Activated naive CD8-positive, alpha-beta T cell treated with anti-CD3 and anti-CD28 coated beads for 36 hours (primary cell): ENCODE measurements at places on chromosomes 13 and 19. TPM values are rescaled to one million over a fixed set of nuclear protein-coding genes. Genes with fewer than 3 reads are reported as not detected.
A peak's percentile ranks its signal among the peaks of the same experiment; 100 is the strongest.

- H3K27me3 ChIP-seq, result no peaks in the 10 kb centered on the region
- H3K27ac ChIP-seq, result peak overlapping the region; percentile 67
- H3K4me3 ChIP-seq, result no peak overlapping the region
- peaks cover 44% of the 10 kb centered on the region for H3K4me1 ChIP-seq
These were observed 27.1 kb upstream of the C1QTNF9 start for GRCh38 chr13:24282256-24282655.

DNA sequence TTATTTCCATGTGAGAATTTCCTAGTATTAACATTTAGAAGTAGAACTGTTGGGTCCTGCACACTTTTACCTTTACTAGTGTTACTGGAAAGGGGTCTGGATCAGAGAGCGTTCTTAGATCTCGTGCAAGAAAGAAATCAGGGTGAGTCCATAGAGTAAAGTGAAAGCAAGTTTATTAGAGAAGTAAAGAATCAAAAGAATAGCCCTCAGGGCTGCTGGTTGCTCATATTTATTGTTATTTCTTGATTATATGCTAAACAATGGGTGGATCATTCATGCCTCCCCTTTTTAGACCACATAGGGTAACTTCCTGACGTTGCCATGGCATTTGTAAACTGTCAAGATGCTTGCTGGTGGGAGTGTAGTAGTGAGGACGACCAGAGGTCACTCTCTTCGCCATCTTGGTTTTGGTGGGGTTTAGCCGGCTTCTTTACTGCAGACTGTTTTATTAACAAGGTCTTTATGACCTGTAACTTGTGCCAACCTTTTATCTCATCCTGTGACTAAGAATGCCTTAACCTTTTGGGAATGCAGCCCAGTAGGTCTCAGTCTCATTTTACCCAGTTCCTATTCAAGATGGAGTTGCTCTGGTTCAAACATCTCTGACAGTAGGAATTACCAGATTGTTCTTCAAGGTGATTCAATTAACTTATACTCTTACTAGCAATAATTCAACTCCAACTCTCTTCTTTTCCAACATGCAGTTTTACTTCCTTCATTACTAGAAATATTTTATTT, 27.4 kb downstream of the NDFIP2 start:
- H3K4me3 ChIP-seq, result no peak overlapping the region
- peaks cover 12% of the 10 kb centered on the region for H3K36me3 ChIP-seq
- H3K4me1 ChIP-seq, result peaks cover 26% of the 10 kb centered on the region
- no peak for DNase-seq
- H3K27me3 ChIP-seq, result no peaks in the 10 kb centered on the region

- DNase-seq, result no peak
- no peak overlapping the region for H3K4me3 ChIP-seq
- no peaks in the 10 kb centered on the region for H3K36me3 ChIP-seq
- H3K27ac ChIP-seq, result no peak overlapping the region
These were observed 439.4 kb downstream of the ZNF536 start for GRCh38 chr19:30811397-30812098.

DNA sequence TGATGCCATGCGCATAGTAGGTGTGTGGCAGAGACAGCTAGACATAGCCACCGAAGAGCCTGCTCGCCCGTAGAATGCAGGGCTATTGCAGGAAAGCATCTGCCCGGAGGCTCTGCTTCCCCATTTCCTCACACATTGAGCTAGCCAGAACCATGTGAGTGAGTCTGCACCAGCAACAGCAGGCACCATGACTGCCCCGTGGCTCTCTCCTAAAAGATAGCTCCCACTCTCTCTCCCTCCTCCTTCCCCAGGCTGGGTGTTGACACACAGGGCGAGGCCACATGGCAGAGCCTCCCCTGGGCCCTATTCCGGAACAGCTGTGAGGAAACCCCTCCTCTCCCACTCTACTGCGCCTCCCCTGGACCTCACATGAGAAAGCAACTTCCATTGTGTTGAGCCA, 52.3 kb upstream of the ATP12A start:
- peaks cover 38% of the 10 kb centered on the region for H3K4me1 ChIP-seq
- peaks cover 4% of the 10 kb centered on the region for H3K36me3 ChIP-seq
- DNase-seq, result no peak
- H3K4me3 ChIP-seq, result no peak overlapping the region
- no peaks in the 10 kb centered on the region for H3K27me3 ChIP-seq

- no peak for DNase-seq
- H3K4me1 ChIP-seq, result peaks cover 51% of the 10 kb centered on the region
- H3K36me3 ChIP-seq, result peaks cover 61% of the 10 kb centered on the region
- no peaks in the 10 kb centered on the region for H3K27me3 ChIP-seq
These were observed 2.6 kb downstream of the P2RY11 start for GRCh38 chr19:10113964-10114650.

DNA sequence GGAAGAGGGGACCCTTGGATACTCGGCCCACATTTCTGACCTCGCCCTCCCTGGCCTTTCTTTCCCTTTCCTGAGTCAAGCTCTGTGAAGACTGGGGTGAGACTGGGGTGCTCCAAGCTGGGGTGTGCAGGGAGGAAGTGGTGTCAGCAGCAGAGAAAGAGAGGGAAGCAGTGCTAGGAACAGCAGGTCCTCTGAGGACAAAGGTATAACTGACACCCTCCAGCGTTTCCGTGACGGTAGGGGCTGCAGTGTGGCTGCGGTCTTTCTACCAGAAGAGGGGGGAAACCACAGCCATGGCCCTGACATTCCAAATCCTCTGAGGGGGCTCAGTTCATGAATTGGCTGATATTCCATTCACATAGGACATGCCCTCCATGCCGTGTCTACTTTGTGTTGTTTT, 1.1 kb downstream of the KIR3DL2 start:
- no peak for DNase-seq
- peaks cover 10% of the 10 kb centered on the region for H3K27me3 ChIP-seq
- no peaks in the 10 kb centered on the region for H3K36me3 ChIP-seq
- no peak overlapping the region for H3K4me3 ChIP-seq
- H3K4me1 ChIP-seq, result no peaks in the 10 kb centered on the region
- no peak overlapping the region for H3K27ac ChIP-seq

GRCh38 chr19:18895824-18896341, at the start of gene CERS1:
Gene CERS1, minus strand, starts transcription at chr19:18896158. Its CDS starts 86 bp downstream, at chr19:18896072.
- H3K4me1 ChIP-seq, result no peaks in the 10 kb centered on the region
- peaks cover 2% of the 10 kb centered on the region for H3K36me3 ChIP-seq
- no peak within 1 kb of the TSS for H3K27ac ChIP-seq
- DNase-seq, result peak; percentile 40
- peak within 1 kb of the TSS; percentile 65 for H3K4me3 ChIP-seq

DNA sequence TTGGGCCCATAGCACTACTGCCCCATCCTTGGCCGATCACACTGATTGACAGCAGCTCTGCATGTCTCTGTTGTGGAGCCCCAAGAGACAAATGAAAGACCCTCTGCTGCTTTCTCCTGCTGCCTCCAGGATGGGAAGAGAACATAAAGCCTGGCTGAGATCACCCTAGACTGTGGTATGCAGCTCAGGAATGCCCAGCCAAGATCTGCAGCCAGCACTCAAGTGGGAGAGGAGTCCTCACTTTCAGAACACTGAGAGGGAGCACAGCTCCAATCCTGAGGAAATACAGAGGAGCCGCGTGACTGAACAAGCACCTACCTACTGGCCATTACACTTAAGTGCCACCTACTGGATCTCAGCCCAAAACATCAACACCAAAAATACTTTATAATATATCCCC, 203.0 kb downstream of the POSTN start:
- DNase-seq, result no peak
- H3K4me1 ChIP-seq, result no peaks in the 10 kb centered on the region
- no peak overlapping the region for H3K27ac ChIP-seq
- H3K27me3 ChIP-seq, result no peaks in the 10 kb centered on the region

The IL11 gene
- not detected for total RNA-seq

The TUBA3C gene
- not detected for total RNA-seq

The LRP3 gene
- 0.44 TPM for total RNA-seq
